ENCODE measurements at places on chromosomes 3 and 15. TPM values are rescaled to one million over a fixed set of nuclear protein-coding genes. Genes with fewer than 3 reads are reported as not detected.
A peak's percentile ranks its signal among the peaks of the same experiment; 100 is the strongest.

DNA sequence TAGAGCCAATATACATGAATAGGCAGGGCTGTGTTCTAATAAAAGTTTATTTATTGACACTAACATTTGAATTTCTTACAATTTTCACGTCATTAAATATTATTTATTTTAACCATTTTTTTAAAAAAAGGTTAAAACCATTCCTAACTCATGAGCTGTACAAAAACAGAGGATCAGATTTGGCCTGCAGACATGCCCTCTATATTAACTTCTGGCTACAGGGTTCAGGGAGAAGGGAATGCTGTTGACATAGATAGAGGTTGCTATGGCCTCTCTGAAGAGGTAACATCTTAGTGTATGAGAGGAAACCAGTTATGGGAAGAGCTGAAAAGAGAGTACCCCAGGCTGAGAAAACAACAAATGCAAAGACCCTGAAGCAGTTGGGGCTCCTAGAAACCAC is 19.1 kb upstream of the RAP2B start:
- H3K27me3 ChIP-seq, result no peaks in the 10 kb centered on the region
- no peaks in the 10 kb centered on the region for H3K36me3 ChIP-seq
- peaks cover 82% of the 10 kb centered on the region for H3K4me1 ChIP-seq
- DNase-seq, result peak; percentile 28
- peak overlapping the region; percentile 69 for H3K27ac ChIP-seq

- no peak for DNase-seq
- no peaks in the 10 kb centered on the region for H3K36me3 ChIP-seq
- no peaks in the 10 kb centered on the region for H3K4me1 ChIP-seq
- no peak overlapping the region for H3K4me3 ChIP-seq
- H3K27ac ChIP-seq, result no peak overlapping the region
These were observed 499 bp downstream of the ALDH1A2 start for GRCh38 chr15:58064980-58065444.

DNA sequence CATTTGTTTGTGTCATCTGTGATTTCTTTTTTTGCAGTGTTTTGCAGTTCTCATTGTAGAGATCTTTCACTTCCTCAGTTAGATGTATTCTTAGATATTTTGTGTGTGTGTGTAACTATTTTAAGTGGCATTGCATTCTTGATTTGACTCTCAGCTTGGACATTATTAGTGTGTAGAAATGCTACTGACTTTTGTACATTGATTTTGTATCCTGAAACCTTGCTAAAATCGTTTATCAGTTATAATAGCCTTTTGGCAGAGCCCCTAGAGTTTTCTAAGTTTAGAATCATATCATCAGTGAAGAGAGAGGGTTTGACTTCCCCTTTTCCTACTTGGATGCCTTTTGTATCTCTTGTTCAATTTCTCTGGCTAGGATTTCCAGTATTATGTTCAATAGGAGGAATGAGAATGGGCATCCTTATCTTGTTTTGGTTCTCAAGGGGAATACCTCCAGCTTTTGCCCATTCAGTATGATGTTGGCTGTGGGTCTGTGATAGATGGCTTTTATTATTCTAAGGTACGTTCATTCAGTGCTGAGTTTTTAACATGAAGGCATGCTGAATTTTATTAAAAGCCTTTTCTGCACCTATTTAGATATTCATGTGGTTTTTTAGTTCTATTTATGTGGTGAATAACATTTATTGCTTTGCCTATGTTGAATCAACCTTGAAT is 211.7 kb downstream of the MBNL1 start:
- no peak overlapping the region for H3K4me3 ChIP-seq
- DNase-seq, result no peak
- H3K36me3 ChIP-seq, result peaks cover 8% of the 10 kb centered on the region

DNA sequence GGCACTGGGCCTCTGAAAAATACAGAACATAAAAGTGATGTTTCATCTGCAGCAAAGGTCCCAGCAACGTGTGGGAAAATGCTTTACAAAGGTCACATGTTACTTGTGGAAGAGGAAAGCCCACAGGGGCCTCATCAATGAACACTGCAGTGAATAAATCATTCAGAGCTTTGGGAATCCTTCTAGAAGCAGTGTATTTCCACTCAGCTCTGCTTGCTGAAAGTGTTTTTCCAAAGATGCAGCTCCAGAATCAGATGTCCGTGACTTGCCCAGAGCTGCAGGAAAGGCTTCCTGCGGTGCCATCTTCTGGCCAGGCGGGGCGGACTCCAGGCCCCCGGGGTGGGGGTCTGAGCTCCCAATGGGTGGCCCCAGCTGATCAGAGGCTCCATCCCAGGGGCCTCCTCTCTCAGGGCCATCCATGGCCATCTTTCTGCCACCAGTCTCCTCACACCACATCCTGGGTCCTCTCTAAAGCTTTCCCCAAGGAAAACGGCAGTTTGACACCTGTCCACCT is 81.5 kb downstream of the C3orf70 start:
- no peak overlapping the region for H3K4me3 ChIP-seq
- H3K36me3 ChIP-seq, result no peaks in the 10 kb centered on the region
- H3K27ac ChIP-seq, result no peak overlapping the region
- peaks cover 16% of the 10 kb centered on the region for H3K27me3 ChIP-seq
- no peak for DNase-seq
- peaks cover 6% of the 10 kb centered on the region for H3K4me1 ChIP-seq

GRCh38 chr15:29773816-29774215 is 48.5 kb downstream of the TJP1 start:
- H3K4me3 ChIP-seq, result peak overlapping the region; percentile 79
- H3K27me3 ChIP-seq, result no peaks in the 10 kb centered on the region
- H3K27ac ChIP-seq, result peak overlapping the region; percentile 66

DNA sequence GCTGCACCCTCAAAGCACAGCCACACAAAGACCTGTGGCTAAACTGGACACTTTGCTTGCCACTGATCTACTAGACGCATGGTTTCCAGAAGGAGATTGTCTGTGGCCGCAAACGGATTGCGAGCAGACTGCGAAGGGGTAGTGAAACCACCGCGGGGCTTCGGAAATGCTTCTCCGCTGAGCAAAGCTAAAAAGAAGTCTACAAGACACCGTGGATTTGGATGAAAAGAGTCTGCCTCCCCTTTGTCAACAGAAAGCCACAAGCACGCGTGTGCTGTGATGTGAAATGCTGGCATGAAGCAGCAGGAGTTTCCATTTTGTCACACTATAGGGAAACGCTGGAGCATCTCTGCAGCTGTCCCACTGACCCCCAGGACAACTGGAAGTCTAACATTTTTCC is 63.0 kb downstream of the TMEM44 start:
- H3K4me3 ChIP-seq, result no peak overlapping the region
- no peak for DNase-seq
- H3K36me3 ChIP-seq, result no peaks in the 10 kb centered on the region
- peaks cover 3% of the 10 kb centered on the region for H3K27me3 ChIP-seq
- H3K4me1 ChIP-seq, result peaks cover 66% of the 10 kb centered on the region

DNA sequence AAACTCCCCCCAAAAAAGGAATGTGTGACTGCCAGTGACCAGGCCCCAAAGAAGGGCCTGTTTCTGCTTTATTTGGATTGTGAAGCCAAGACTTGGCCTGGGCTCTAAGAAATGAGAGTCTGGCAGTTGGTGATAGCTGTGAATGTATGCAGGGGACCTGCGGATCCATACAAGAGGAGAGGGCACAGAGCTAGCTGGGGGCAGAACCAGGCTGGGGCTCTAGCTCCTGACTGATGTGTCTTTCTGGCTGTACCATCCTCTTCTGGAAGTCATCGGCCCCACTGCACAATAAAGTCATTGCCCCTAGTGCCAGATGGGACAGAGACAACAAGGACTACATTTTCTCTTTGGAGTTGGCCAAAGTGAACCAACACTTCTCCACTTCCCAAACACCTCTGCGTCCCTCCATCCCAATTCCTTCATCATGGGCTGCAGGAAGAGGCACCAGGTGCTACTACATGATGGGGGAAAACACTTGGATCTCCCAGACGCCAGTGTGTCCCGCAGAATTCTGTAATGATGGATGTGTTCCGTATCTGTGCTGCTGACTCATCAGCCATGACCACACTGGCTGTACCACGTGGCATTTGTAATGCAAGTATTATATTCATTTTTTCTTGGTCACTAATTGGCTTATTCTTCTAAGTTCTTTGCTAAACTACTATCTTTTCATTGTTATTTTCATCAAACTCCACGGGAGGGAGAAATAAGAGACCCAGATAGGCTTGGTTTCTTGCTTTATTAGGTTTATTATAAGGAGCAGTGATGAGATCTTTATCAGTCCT is 1.7 kb upstream of the PLA2G4F start:
- H3K36me3 ChIP-seq, result peaks cover 11% of the 10 kb centered on the region
- no peak for DNase-seq
- H3K4me3 ChIP-seq, result no peak overlapping the region
- H3K4me1 ChIP-seq, result peaks cover 9% of the 10 kb centered on the region

- no peak for DNase-seq
- H3K27ac ChIP-seq, result no peak overlapping the region
- no peaks in the 10 kb centered on the region for H3K36me3 ChIP-seq
- no peak overlapping the region for H3K4me3 ChIP-seq
- H3K4me1 ChIP-seq, result no peaks in the 10 kb centered on the region
- H3K27me3 ChIP-seq, result no peaks in the 10 kb centered on the region
These were observed 923.7 kb downstream of the EPHA3 start for GRCh38 chr3:90031121-90031520.

DNA sequence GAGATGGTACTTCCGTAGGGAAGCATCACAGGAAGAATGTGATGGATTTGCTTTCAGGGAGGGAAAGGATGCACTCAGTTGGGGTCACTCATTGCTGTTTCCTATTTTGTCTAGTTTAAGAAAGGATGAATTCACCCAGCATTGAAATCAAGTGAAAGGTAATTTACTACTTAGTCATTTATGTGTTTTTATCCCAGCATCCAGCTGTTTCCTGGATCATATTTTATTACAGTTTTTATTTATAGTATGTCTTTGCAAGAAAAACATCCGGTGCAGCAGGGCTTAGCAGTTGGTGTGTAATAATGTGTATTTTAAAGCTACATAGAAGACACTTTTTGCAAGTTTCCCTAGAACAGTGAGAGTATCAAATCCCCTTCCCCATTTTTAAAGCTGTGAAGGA is 37.4 kb upstream of the GOLGA8B start:
- H3K4me1 ChIP-seq, result peaks cover 22% of the 10 kb centered on the region
- no peak overlapping the region for H3K4me3 ChIP-seq
- H3K36me3 ChIP-seq, result no peaks in the 10 kb centered on the region
- peaks cover 18% of the 10 kb centered on the region for H3K27me3 ChIP-seq

- H3K27me3 ChIP-seq, result no peaks in the 10 kb centered on the region
- peaks cover 30% of the 10 kb centered on the region for H3K4me1 ChIP-seq
- H3K36me3 ChIP-seq, result peaks cover 4% of the 10 kb centered on the region
- no peak overlapping the region for H3K4me3 ChIP-seq
These were observed 179.7 kb upstream of the LPP start for GRCh38 chr3:187973977-187974870.

DNA sequence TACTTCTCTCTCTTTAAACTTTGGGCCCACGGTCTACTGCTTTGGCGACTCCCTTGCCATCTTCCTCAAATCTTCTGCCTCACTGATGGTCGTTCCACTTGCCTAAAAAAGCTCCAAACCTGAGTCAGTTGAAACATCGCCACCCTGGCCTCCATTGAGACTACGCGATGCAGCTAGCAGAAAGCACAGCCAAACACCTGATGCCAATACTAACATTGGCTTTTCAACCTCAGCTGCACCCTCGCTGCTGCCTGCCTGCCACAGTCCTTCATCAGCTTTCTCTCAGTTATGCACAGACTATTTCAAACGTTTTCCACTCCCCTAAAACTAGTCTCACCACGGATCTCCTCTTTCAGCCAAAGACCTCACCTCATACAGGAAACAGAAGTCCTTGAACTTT is 214.2 kb upstream of the TMCO5A start:
- H3K4me3 ChIP-seq, result no peak overlapping the region
- H3K27me3 ChIP-seq, result no peaks in the 10 kb centered on the region
- peaks cover 15% of the 10 kb centered on the region for H3K4me1 ChIP-seq
- no peaks in the 10 kb centered on the region for H3K36me3 ChIP-seq

GRCh38 chr3:174280186-174280585 is 578.9 kb upstream of the NAALADL2 start:
- H3K36me3 ChIP-seq, result peaks cover 14% of the 10 kb centered on the region
- no peak for DNase-seq
- H3K27me3 ChIP-seq, result no peaks in the 10 kb centered on the region
- no peak overlapping the region for H3K4me3 ChIP-seq
- no peak overlapping the region for H3K27ac ChIP-seq
- no peaks in the 10 kb centered on the region for H3K4me1 ChIP-seq

GRCh38 chr3:36379872-36380220 is 458 bp upstream of the STAC start:
- DNase-seq, result no peak
- H3K36me3 ChIP-seq, result no peaks in the 10 kb centered on the region
- H3K27me3 ChIP-seq, result peaks cover 4% of the 10 kb centered on the region

GRCh38 chr3:88626456-88627120 is 476.8 kb downstream of the C3orf38 start:
- no peak for DNase-seq
- H3K27ac ChIP-seq, result no peak overlapping the region
- no peaks in the 10 kb centered on the region for H3K4me1 ChIP-seq
- no peaks in the 10 kb centered on the region for H3K36me3 ChIP-seq

The CLRN1 gene
- not detected for total RNA-seq

The SLC28A2 gene
- not detected for total RNA-seq

The GRK7 gene
- not detected for total RNA-seq

The MEX3B gene
- total RNA-seq, result 4.8 TPM

The ESYT3 gene
- 0.05 TPM for total RNA-seq

The EPB42 gene
- total RNA-seq, result not detected

Data from HFFc6 (cell line).